ENCODE measurements at places on chromosomes 16 and 17.

GRCh38 chr17:27762527-27763305, 37.6 kb downstream of the NOS2 start:
- DNase-seq = peak; percentile 59

- DNase-seq = peak; percentile 55
Observed at GRCh38 chr17:51258756-51259563, 889 bp downstream of the MBTD1 start.

DNA sequence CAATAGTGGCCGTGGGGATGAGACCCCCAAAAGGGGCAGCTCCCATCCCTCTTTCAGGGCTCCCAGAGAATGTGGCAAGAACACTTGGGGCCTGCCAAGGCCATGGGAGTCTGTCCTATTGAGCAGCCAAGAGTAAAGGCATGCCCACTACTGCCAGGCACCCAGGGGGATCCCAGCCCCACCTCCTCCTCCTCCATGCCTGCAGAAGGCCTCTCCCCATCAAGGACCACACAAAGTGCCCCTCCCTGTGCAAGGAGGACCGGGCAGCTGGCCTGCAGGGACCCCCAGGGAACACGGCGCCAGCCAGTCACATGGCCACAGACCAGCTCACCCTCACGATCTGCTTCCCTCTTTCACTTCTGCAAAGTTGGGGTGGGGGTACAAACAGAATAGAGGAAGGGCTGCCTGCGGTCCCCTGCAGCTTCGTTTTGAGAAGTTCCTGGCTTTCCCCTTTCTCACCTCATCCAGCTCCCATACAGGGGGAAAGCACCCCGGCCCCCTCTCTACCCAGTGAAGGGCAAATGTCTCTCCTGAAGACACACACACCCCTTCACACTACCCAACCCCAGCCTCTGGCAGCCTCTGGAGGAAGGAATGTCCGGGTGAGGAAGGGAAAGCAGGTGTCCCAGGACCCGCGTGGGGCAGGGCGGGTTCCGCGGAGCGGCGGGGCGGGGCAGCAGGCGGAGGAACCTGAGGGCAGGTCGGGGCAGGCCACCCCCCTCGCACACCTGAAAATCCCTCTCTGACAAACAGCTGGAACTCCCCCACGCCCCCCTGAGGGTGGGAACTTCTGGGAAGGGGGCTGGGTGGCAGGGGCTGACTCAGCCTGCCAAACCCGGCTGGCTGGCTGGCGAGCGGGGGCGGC, 2.0 kb downstream of the PPP1R9B start:
- peak; percentile 95 for DNase-seq

- no peak for DNase-seq
Observed at GRCh38 chr17:27978689-27979175, 63.7 kb upstream of the NLK start.

DNA sequence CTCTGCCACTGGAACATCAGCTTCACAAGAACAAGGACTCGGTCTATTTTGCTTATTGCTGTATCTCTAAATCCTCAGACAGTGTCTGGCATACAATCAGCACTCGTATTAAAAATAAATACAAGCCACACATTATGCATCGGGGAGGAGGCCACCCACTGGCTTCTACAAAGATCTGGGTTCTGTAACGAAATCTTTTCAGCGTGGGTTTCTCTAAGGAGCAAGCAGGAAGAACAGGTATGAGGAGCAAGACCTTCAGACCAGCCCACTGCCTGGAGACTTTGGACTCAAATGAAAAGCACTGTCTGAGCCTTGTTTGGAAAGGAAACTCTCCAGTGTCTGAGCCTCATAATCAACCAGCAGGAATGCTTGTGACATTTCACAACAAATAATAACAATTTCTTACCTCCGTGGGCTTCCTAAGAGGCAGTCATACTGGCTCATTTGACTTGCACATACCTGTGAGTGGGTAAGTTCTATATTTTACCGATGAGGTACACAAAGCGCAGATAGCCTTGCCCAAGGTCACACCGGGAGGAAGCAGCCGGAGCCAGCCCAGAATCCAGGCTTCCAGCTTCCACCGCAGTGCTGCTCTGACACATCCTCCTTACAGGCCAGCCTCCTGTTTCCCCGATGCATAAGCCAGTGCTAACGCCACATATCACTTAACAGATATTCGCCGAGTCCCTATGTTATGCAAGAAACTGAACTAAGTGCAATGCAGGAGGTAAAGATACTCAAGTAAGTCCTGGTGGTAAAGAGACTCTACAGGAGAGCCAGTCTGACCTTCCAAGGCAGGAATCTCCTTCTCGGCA, 118.6 kb upstream of the TNRC6C start:
- no peak for DNase-seq

DNA sequence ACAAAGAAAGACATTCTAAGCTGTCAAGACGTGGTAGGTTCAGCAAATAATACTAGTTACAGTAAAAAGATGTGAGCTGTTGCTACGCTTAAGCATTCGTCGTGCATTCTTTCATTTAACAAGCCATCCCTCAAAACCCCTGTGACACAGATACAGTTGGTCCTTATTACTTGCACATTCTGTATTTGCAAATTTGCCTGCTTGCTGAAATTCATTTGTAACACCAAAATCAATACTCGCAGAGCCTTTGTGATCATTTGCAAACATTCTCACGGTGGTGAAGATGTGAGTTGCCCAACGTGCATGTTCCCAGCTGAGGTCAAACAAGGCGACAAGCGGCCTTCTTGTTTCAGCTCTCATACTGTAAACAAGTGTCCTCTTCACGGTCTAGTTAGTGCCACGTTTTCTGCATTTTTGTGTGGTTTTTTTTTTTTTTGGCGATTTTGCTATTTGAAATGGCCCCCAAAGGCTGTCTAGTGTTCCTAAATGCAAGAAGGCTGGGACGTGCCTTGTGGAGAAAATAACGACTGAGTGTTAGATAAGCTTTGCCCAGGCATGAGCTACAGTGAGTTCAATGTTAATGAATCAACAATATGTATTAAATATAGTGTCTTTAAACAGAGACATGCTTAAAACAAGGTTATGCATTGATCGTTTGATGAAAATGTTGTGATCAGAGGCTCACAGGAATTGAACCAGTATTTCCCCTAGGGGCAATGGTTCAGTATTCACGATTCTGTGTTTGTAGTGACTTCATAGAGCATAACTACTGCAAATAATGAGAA, 84.1 kb downstream of the RAB11FIP4 start:
- DNase-seq = no peak

GRCh38 chr17:1965556-1966273, 59.4 kb downstream of the RTN4RL1 start:
- DNase-seq = no peak

DNA sequence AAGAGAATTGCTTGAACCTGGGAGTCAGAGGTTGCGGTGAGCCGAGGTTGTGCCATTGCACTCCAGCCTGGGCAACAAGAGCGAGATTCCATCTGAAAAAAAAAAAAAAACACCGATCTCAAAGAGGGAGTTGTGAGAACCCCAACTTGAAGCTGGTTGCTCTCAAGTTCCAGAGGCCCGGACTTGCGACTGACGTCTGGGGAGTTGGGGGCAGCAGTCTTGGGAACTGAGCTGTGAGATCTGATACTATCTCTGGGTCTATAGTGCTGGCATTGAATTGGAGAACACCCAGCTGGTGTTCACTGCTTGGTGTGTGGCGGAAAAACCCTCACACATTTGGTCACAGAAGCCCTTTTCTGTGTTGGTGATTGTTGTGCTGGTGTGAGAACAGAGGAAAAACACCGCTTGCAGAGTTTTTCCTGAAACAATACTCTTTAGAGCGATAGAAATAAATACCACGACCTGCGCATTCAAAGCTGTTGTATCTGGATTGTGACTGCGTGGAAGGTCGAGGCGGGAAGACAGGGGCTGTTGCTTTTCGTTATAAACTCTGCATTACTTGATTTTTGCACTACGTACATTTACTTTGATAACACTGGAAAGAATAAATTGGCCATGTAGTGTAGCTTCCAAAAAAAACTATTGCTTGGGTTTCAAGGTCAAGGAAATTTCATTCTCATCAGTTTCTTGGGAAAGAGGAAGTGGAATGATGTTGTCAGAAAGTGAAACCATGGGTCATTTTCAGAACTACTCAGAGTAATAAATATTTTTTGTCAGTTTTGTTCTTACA, 8.8 kb downstream of the SCIMP start:
- peak; percentile 12 for DNase-seq

DNA sequence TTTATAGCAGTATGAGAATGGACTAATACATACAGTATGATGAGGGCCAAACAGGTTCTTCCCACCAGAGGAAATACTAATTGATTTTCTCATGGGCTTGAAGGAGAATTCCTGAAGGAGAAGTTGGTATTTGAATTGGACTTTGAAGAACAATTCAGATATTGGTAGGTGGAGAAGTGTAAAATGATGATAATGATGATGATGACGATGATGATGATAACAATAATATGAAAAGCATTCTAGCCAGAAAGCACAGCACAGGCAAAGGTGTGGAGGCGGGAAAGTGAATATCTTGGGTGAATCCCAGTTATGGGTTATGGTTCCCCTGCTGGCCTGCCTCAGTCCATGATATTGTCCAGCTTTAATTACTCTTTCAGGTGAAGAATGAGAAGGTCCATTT, 562.4 kb upstream of the SALL1 start:
- DNase-seq = no peak

DNA sequence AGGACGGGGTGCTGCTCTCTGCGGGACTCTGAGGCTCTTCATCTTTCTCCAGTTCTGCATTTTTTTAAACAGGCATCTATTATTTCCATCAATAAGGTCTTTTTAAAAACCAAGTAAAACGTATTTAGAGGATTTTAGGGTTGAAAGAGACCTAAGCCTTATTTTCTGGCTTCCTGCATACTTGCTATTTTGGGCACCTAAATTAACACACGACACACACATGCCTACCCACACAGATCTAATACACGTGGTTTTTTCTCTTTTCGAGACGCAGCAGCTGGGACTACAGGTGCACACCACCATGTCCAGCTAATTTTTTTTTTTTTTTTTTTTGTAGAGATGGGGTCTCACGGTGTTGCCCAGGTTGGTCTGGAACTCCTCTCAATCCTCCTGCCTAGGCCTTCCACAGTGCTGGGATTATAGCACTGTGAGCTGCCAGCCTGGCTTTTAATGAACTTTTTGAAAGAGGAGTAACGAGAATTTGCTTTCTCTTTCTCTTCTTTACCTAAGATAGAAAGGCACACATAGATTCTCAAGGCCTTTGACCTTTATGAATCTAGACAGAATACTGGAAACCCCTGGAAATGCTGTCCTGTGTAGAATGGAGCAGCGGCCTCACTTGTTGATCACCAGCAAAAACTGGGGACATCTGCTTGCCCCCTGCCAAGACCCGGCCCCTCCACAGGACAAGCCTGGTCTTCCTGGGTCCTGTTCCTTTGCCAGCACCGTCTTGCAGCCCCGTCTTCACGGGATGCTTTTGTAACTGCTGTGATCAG, 13.8 kb downstream of the DNAAF8 start:
- no peak for DNase-seq

GRCh38 chr17:58680038-58680369, 11.8 kb downstream of the TEX14 start:
- peak; percentile 19 for DNase-seq

DNA sequence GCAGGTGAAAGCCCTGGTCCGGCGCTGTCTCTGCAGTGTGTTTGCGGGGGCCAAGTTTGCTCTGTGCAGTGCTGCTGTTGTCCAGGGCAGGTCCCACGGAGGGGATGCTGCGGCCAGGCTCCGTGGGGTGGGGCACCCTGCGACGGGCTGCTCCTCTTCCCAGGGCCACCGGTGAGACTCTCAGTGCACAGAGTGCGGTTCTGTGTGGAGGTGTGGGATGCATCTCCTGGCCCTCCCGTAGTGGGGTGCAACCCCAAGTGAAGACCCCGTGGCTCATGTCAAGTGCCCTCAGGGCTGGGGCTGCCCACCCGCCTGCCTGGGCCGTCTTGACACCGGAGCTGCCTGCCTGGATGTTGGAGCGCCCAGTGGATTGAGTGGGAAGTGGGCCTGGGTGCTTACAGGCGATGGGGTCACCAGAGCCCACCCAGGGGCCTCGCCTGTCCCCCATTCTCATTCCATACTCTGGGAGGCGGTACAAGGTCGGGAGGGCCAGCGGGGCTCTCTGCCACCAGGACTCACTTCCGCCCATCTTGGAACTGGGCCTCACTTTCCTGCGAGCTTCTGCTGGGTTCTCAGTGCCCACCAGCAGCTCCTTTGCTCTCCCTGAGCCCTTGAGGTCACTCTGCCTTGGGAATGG, 119.9 kb downstream of the BANP start:
- no peak for DNase-seq

GRCh38 chr16:78805556-78805955, 706.1 kb downstream of the WWOX start:
- no peak for DNase-seq

DNA sequence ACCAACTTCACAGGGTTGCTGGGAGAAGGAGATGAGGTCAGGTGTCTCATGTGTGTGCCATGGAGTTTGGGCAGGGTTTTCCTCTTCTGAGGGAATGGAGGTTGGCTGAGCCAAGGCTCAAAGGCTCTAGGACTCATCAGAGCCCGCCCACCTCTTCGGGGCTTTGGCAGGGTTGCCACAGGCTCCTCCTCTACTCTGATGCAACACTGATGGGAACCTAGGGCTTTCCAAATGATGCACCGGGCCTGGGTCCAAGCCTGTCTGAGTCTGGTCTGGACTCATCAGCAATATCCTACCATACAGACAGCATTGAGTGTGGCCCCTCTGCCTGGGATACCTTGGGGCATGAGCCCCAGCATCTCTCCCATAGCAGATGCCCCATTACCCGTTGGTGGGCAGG, 59.5 kb upstream of the LHX1 start:
- peak; percentile 22 for DNase-seq

- DNase-seq = no peak
Observed at GRCh38 chr17:48548523-48549280, 3.8 kb upstream of the HOXB2 start.

DNA sequence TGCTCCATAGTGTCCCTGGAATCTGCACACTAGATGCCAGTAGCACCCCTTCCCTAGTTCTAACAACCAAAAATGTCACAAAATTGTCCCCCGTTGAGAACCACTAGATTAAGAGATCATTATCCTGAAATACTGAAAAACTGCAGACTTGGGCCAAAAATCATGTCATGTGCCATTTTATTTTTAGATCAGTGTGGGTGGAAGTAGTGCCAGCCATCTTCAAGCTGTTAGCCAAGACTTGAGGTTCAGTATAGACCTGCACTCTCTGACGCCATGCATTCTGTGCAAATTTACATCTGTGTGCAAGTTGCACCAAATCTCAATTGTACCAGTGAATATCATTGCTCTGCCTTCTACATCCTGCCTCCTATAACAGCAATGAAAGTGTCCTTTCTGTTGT, 31.5 kb upstream of the NOL11 start:
- no peak for DNase-seq
